ENCODE measurements at places on chromosomes 12 and 14. TPM values are rescaled to one million over a fixed set of nuclear protein-coding genes. Genes with fewer than 3 reads are reported as not detected.

The SMOC1 gene
- 1.1 TPM for total RNA-seq

DNA sequence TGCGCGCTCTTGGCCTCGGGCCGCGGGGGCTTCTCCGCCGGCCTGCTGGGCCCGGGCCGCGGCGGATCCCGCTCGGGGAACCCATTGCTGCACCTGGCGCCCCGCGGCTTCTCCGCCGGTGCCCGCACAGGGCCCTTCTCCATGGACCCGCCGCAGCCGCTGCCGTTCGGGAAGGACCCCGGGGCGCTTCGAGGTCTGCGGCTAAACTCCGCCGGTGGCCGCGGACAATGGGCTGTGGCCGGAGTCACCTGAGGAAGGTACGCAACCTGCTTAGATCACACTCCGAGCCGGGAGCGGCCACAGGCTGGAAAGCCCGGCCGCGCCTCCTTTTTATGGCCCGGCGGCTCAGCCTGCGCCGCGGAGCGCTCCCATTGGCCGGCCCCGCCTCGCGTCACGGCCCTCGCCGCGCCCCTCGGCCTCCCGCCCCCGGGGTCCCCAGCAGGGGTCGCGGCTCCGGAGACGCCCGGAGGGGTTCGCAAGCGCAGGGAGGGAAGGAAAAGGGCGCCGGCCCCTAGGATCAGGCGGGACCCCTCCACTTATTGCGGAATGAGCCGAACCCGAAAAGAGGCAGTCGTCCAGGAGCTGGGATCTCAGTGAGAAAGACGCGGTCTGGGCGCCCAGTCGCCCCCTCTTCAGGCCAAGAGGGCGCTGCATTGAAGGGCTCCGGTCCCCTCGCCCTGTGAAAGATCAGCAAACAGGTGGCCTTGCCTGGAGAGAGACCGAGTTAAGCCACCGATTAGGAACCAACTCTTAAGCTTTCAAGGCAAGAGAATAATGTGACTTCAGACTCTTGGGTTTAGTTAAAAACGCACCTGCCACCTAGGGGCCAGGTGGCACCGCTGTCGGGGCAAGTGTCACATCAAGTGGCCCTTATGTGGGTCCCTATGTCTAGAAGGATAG, at the start of gene GCH1:
Gene GCH1, minus strand, starts transcription at position 306 of the 900 bp plus-strand sequence. Its CDS starts 163 bp downstream, at position 143.
- peak; percentile 83 for DNase-seq
- no peaks in the 10 kb centered on the region for H3K36me3 ChIP-seq
- peaks cover 39% of the 10 kb centered on the region for H3K27me3 ChIP-seq

- no peak overlapping the region for H3K4me3 ChIP-seq
- peaks cover 17% of the 10 kb centered on the region for H3K4me1 ChIP-seq
- no peaks in the 10 kb centered on the region for H3K27me3 ChIP-seq
- DNase-seq, result no peak
- H3K27ac ChIP-seq, result no peak overlapping the region
Measured at GRCh38 chr14:68322940-68323620, 469.8 kb downstream of the ZFP36L1 start.

DNA sequence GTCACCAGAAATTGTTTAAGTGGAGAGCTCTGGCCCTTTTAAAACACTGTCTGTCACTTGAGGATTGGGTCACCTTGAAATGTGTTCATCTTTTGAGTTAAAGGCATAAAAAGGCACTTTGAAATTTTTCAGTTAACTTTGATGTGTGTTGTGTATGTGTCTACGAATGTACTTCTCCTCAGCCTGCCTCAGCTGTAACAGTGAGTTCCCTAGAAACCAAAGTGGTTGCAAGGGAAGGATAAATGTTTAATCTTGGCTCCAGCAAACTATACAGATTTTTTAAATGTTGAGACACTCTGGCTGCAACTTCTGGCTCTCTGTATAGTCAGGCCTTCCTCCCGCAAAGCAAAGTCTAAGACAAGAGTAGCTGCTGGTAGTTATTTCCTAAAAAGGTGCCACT, 8.3 kb downstream of the DERA start:
- no peak overlapping the region for H3K4me3 ChIP-seq
- H3K27me3 ChIP-seq, result no peaks in the 10 kb centered on the region
- no peaks in the 10 kb centered on the region for H3K36me3 ChIP-seq
- no peak overlapping the region for H3K27ac ChIP-seq
- H3K4me1 ChIP-seq, result peaks cover 33% of the 10 kb centered on the region

DNA sequence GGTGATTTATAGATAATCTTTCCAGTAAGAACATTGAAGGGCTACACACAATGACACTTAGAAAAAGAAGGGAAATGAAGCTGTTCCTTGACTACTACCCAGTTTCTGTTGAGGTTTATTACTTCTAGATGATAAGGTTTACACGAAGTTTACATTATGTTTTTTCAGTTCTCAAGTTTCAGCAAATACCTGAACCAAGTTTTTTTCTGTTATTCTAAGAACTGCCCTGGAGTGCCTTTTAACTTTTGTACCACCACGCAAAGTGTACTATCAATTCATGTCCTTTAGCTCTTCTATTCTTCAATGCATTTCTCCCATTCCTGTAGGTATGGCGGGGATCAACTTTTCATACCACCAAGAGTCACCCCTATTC, 5.8 kb downstream of the FBXL14 start:
- H3K27me3 ChIP-seq, result peaks cover 91% of the 10 kb centered on the region
- no peak overlapping the region for H3K4me3 ChIP-seq
- peaks cover 61% of the 10 kb centered on the region for H3K4me1 ChIP-seq
- DNase-seq, result no peak
- no peak overlapping the region for H3K27ac ChIP-seq

DNA sequence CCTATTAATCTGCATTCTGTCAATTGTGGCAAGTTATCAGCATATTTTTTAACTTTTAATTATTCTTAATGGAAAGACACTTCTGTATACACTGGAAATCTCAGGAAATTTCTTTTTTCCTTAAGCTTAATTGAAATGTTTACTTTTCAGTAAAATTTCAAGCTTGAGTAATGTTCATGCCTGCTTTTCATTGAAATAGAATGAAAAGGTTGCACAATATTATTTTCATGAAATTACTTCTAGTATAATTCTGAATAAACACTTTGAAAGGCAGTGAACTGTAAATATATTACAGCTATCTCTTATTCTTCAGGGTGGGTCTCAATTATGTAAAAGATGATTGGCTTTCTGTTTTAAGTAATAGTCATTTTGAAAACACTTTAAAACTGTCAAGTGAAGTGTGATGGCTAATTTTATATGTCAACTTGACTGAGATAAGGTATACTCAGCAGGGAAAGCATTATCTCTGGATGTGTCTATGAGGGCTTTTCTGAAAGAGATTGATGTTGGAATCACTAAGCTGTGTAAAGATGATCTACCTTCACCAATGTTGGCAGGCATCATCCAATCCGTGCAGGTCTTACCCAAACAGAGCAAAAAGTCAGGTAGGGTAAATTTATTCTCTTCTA, 29.9 kb downstream of the CLEC2D start:
- no peaks in the 10 kb centered on the region for H3K4me1 ChIP-seq
- peaks cover 13% of the 10 kb centered on the region for H3K27me3 ChIP-seq
- no peak overlapping the region for H3K4me3 ChIP-seq
- DNase-seq, result no peak

DNA sequence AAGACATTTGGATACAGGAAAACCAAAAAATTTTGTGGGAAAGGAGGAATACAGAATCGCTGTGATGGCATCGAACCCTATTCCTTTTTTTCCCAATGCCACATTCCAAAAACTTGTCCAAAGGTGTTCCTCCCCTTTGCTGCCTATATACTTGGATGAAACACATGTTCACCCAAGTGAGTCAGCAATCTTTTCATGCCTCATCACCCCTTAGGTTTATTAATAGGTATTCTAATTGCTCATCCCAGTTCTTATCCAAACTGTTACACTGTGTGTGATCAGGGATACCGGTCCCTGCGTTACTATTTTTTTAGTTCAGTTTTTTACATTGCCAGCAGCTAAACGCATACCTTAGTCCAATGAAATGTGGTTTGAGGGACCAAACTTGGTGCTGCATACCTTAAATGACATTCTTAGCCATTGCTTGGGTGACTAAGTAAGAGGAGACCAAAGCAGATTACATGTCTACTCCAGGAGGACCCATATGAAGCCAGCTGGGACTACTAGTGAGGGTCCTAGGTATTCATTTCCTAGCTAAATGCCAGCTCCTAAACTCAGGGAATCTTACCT, 20.6 kb upstream of the ST8SIA1 start:
- no peak overlapping the region for H3K4me3 ChIP-seq
- no peaks in the 10 kb centered on the region for H3K4me1 ChIP-seq
- H3K27me3 ChIP-seq, result no peaks in the 10 kb centered on the region
- H3K36me3 ChIP-seq, result no peaks in the 10 kb centered on the region
- no peak overlapping the region for H3K27ac ChIP-seq
- DNase-seq, result no peak

DNA sequence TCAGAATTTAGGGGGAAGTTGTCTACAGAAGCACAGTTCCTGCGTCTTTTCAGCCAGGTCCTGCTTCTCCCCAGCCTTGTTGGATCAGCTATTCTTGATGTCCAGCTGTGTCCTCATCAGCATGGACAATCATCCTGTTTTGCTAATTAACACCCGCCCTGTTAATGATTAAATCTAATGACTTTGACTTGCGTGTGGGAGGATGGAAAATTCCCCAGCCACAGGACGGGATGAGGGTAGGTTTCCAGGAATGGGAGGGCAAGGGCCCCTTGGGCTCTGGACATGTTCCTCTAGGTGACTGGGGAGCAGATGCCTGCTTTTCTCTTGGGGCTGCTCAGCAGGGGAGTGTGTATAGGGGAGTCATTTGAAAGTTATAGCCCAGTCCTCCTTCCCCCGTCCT, 5.3 kb upstream of the PPP1R1A start:
- no peak overlapping the region for H3K27ac ChIP-seq
- H3K4me3 ChIP-seq, result no peak overlapping the region
- DNase-seq, result no peak
- H3K27me3 ChIP-seq, result peaks cover 92% of the 10 kb centered on the region
- H3K4me1 ChIP-seq, result peaks cover 30% of the 10 kb centered on the region
- no peaks in the 10 kb centered on the region for H3K36me3 ChIP-seq

DNA sequence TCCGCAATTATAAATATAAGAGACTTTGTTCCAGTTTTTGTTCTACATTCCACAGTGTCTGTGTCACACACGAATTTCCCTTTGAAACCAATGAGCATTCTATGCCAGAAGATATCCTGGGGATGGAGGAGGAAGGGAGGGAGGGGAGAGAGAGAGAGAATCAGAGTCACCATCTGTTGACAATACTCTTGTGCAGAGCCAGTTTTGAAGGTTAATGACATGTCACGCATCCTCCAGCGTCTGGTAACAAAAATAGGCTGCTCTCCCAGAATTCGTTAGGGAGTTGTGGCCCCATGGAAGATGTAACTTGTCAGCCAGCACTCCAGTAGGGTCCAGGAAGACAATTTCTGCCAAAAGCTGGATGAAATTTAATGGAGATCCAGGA, 213.5 kb upstream of the KRR1 start:
- H3K4me3 ChIP-seq, result no peak overlapping the region
- H3K4me1 ChIP-seq, result peaks cover 63% of the 10 kb centered on the region
- H3K36me3 ChIP-seq, result no peaks in the 10 kb centered on the region
- no peak overlapping the region for H3K27ac ChIP-seq
- peaks cover 22% of the 10 kb centered on the region for H3K27me3 ChIP-seq
- no peak for DNase-seq

All from WTC11 (cell line).